ENCODE measurements at places on chromosomes 5 and 9.
A peak's percentile ranks its signal among the peaks of the same experiment; 100 is the strongest.

GRCh38 chr5:125612181-125612721, 811.0 kb upstream of the GRAMD2B start:
- DNase-seq = peak; percentile 3

- DNase-seq = no peak
Observed at GRCh38 chr5:61559722-61560121, 227.7 kb downstream of the ZSWIM6 start.

DNA sequence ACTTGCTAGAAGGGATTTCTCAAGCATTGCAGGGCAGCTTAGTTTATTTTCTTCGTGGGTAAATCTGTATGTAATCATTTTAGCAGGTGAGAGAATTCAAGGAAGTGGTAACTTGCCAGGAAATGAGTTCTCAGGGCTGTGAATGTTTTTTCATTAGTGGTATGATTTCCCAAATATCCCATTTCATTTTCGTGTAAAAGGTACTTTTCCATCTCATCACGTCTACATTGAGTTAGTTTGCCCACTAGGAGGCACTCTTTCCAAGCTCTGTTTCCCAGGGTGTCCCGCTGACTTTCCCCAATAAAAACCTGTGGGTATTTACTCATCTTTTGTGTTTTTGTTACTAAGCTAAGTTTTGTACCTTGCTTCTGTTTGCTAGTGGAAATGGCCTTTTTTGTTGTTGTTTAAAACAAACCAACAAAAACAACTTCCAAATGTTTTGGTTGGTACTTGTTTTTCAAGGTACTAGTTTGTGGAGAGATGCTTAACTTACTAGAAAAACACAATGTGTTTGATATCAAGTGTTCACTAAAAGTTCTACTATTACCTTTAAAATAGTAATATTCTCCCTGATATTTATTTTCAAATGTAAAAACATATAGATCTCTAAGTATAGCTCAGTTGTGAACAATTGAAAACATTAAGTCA, 373.6 kb downstream of the ADGRV1 start:
- DNase-seq = no peak

DNA sequence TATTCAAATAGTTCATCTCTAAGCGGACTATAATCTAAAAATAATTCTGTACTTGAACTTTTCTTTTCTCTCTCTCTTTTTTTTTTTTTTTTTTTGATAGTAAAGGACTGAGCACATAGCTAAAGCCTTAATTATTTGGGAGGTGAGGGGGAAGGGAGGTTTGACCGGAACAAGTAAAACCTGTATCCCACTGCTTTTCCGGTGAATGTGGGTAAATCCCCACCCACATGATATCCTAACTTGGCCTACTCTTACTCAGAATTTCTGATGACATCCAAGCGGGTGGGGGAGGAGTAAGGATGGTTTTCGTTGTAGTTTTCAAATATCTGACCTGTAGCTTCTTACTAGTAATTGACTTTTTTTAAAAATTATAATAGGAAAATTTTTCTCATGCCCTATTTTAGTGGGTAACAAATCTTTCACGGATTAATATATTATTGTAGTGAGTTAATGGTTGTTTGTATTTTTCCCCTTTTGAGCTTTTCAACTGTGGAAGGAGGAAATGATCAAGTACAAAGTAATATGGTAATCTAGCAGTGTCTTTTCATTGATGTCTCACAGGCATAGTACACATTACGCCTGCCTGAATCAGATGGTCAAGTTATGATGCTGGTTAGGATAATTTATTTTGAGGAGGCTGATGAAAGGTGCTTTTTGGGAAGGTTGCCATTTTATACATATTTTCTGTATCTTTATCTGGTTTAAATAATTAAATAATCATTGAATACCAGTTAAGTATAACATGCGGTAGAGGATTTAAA, 2.2 kb upstream of the ELL2 start:
- DNase-seq = no peak

DNA sequence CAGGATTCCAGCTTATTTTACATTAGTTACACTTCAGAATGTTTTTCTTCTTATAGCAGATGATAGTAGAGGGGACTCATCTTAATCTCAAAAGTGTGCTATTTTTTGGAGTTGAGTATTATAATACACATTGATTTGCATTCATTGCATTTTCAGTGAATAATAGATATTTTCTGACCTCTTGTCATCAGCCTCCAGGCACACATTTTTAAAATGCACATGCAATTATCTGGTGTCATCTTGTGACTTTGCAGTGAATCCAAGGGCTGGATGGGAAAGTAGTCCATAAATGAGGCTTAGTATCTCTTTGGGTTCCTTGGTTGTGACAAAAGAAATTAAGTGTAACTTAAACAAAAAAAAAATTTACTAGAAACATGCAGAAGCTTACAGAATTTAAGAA, 28.1 kb upstream of the POU4F3 start:
- no peak for DNase-seq

- DNase-seq = no peak
Observed at GRCh38 chr5:139222346-139222745, 24.2 kb upstream of the SIL1 start.

GRCh38 chr9:72978744-72979143, 25.9 kb upstream of the ALDH1A1 start:
- no peak for DNase-seq

GRCh38 chr9:134158753-134159392, 5.5 kb downstream of the RNU6ATAC start:
- DNase-seq = no peak

DNA sequence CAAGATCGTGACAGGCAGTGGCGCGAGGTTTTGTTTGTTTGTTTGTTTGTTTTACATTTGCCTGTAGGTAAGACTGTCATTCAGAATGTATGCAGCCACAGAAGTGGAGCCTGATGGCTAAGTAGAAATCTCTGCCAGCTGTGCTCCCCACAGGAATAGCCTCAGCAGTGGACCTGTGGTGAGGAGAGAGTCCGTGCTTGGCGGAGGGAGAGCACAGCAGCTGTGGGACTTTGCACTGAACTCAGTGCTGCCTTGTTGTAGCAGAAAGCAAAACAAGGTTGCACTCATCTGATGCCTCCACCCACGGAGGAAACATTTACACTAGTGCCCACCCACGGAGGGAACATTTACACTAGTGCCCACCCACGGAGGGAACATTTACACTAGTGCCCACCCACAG, 4.4 kb upstream of the ZNF782 start:
- no peak for DNase-seq

DNA sequence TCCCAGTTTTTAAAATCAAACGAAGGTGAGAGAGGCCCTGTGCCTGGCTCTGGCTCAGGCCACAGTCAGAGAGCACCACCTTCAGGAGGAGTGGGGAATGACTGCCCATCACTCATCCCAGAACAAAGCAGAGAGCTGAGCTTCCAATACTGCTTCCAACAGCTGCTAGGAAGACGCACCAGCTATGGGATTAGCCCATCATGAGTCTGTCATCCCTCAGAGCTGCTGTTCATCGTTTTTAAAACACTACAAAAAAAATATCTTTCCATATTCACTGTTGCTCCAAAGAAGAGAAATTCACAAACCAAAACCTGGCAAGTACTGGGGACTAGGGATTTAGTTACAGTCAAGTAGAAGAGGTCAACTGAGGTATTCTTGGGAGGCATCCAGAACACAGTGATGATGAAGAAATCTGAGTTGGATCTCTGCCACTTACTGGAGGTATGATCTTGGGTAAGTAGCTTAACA, 102.4 kb downstream of the CDK5RAP2 start:
- DNase-seq = peak; percentile 60

GRCh38 chr5:132162945-132163344, 64.7 kb downstream of the P4HA2 start:
- no peak for DNase-seq

GRCh38 chr5:62460578-62460983, 48.0 kb downstream of the IPO11 start:
- DNase-seq = no peak

- no peak for DNase-seq
Observed at GRCh38 chr5:61811052-61811451, 479.0 kb downstream of the ZSWIM6 start.

GRCh38 chr9:134267305-134267880, 58.9 kb upstream of the RXRA start:
- no peak for DNase-seq

DNA sequence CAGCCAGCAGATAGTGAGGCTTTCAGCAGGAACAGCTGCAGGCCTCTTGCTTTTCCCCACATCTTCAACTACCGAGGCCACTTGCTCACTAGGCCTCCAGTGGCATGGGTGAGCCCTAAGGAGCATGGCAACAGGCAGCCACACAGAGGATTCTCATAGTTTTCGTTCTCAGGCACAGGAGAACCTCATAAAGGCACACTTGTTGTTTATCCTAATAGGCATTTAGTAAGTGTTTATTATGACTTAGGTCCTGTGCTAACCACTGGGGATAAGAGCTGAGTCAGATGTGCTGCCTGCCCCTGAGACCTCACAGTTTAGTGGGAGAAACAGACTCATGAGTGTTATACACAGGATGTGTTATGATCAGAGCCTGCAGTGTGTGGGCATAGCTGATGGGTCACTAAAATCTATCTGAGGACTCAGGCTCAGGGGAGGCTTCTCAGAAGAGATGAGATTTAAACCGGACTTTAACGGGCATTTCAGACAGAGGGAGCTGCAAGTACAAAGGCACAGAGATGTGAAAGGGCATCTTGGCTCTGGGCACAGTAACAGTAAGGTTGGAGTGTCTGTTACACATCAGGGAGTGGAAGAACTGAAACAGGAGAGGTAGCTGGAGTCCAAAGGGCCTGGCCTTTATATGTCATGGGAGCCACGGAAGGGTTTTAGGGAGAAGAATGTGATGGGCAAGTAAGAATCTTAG, 21.0 kb upstream of the HEMGN start:
- DNase-seq = no peak

DNA sequence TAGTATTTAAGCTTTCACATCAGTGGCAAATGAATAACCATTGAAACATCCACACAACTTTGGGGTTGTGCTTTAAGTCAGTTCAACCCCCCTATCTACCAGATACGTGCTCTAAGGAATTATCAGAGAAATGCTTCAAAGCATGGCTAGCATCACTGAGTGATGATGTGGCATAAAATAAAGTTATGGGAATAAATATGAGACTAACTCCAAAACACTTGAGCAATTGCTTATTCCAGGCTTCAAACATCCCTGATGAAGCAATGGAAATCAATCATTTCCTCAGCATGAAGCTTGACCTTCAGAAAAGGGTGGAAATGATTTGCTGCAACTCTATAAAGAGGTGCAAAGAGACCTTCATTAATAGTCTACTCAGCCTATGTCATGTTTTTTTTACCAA, 292.0 kb upstream of the SMC2 start:
- no peak for DNase-seq

- no peak for DNase-seq
Observed at GRCh38 chr5:1005904-1006655, 2.5 kb upstream of the NKD2 start.

GRCh38 chr5:112604732-112605630, 132.7 kb upstream of the APC start:
- DNase-seq = no peak

GRCh38 chr9:129549139-129549538, 71.8 kb downstream of the C9orf50 start:
- DNase-seq = no peak

DNA sequence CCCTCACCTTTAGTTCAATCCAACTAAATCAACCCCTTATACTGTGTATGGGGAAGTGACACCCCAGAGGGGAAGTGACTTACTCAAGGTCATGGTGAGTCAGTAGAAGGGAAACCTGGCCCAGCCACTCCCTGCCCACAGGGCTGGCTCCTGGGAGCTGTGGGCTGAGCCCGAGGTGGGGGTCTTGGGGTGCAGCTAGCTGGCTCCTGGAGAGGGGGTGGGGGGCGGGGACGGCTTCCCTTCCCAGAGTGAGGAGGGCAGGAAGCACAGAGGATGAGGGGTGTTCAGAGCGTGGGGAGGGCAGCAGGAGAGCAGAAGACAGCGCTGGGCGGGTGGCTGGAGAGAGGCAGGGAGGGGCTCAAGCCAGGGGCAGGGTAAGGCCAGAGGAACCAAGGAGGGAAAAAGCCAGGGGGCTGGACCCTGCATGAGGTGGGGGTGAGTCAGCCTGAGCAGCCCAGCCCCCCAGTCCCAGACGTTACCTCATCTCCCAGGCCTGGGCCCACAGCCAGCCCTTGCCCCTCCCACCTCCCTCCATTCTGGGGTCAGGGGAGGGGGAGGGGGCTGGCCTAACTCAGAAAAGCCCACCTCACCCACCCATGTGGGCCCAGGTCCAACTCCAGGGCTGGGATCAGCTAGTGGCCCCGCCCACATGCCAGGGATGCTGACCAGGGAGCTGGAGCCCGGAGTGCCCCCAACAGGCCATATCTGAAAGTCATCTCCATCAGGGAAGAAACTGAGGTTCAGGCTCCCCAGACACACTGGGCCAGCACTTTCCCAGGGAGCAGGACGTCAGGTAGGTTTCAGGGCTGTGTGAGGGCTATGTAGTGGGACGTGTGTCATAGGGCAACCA, 2.8 kb downstream of the PDLIM7 start:
- no peak for DNase-seq

- DNase-seq = no peak
Observed at GRCh38 chr9:20620650-20621470, 1.4 kb downstream of the MLLT3 start.

GRCh38 chr5:139687656-139688055, 39.5 kb downstream of the CXXC5 start:
- no peak for DNase-seq

GRCh38 chr9:135156525-135157510, 69.3 kb downstream of the OLFM1 start:
- DNase-seq = peak; percentile 4

GRCh38 chr5:131983244-131983771, 28.1 kb downstream of the ACSL6 start:
- no peak for DNase-seq

GRCh38 chr5:7759951-7760580, 90.9 kb downstream of the CFAP90 start:
- DNase-seq = no peak

GRCh38 chr5:17329571-17329970, 112.1 kb downstream of the BASP1 start:
- DNase-seq = no peak

DNA sequence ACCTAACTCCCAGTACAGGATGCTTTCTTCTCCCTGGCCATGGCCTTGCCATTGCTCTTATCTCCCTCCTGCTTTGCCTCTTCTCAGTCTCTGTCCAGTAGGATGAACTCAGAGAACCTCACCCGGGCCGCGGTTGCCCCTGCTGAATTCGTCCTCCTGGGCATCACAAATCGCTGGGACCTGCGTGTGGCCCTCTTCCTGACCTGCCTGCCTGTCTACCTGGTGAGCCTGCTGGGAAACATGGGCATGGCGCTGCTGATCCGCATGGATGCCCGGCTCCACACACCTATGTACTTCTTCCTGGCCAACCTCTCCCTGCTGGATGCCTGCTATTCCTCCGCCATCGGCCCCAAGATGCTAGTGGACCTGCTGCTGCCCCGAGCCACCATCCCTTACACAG, at the start of gene OR5C1:
OR5C1 (plus strand) TSS at position 103 of the 400 bp plus-strand sequence; CDS start at position 103, 0 bp downstream.
- no peak for DNase-seq

DNA sequence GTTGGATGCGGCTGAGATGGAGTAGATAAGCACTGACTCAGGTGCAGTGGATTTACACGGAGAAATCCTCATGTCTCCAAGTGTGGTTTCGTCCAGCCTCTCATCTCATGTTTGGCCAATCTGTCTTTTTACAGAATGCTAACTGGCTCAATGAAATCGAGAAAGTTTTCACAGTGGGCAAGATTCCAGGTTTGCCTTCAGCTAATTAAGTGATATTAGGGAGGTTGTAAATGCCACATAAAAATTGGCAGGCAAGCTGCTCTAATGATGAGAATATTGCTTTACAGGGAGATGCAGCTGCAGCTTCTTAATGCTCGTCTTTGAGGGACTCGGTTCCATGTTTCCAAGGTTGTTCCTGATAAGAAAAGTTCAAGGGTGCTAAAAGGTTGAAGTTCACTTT, 23.7 kb downstream of the BARHL1 start:
- DNase-seq = no peak

- no peak for DNase-seq
Observed at GRCh38 chr9:24846248-24846912, 300.7 kb upstream of the IZUMO3 start.

GRCh38 chr5:14261235-14261634, 118.1 kb downstream of the TRIO start:
- DNase-seq = no peak

Measured in nucleus accumbens (tissue), 56 donors.